ENCODE measurements at places on chromosomes 12 and 14. TPM values are rescaled to one million over a fixed set of nuclear protein-coding genes. Genes with fewer than 3 reads are reported as not detected.

DNA sequence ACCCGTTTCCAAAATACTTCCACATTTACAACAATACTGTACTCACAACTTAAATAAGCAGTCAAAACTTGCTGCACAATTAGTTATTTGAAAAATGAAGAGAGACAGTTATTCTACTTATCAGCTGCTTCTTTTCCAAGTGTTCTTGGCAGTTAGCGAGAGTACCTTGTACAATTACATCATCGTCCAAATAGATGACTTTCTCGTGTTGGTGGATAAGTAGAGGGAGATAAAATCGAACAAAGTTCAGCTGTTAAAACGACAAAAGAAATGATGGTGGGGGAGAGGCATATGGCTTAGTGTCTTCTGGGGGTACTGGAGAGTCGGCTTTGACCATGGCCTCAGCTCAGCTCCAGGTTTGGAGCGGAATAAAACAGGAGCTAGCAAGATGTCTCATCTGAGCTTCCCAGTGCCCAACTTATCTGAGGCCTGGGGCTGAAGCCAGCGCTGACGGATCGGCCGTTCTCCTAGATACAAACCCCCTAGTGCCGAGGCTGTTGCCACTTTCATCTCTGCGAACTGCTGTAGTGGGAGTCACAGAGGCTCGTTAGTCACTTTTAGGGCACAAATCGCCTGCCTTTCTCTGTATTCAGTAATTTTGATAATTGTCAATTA, 31.7 kb downstream of the TDG start:
- no peak for DNase-seq

The NDUFB1 gene
- total RNA-seq, result 117 TPM

DNA sequence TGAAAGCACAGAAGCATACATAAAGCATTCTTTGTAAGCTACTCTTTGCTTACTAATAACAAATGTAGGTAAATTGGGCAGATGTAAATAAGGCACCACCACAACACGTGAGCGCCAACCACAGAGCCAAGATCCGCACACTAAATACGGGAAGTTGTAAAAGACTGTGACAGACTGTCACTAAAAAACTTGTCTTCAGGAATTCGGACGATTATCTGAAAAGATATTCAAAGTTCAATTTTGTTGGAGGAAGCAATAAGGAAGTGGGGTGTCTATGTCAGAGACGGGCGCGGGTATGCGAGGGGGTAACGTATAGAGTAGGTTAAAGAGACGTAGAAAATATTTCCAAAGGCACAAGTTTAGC, 1.5 kb upstream of the HSP90B1 start:
- DNase-seq, result no peak

GRCh38 chr14:36224176-36224575, 47.7 kb upstream of the PTCSC3 start:
- no peak for DNase-seq

GRCh38 chr12:47366157-47366556, 286.4 kb upstream of the AMIGO2 start:
- DNase-seq, result no peak

DNA sequence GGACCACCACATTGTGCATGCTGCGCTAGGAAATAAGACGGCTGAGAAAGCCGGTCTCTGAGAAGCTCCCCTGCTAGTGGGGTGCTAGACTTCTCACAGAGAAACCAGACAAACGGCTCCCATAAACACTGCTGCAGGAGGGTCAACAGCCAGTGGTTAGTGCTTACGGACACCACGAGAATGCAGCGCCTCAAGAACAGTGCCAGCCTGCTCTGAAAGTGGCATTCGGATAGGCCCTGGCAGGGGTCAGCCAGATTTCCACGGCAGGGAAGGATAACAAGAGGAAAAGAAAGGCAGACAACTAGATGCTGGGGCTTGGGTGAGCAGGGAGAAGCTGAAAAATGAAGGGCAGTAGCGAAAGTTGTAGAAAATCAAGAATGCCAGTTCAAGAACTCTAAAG, 26.4 kb downstream of the PPTC7 start:
- DNase-seq, result no peak
